ENCODE measurements at places on chromosomes 1 and 21.

DNA sequence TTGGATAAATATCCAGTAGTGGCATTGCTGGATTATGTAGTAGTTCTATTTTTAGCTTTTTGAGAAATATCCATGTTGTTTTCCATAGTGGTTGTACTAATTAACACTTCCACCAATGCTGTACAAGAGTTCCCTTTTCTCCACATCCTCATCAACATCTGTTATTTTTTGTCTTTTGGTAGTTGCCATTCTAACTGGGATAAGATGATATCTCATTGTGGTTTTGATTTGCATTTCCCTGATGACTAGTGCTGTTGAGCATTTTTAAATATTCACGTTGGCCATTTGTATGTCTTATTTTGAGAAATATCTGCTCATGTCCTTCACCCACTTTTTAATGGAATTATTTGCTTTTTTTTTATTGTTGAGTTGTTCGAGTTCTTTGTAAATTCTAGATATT is 183.9 kb downstream of the PTPRU start:
- DNase-seq: no peak
- no peaks in the 10 kb centered on the region for H3K36me3 ChIP-seq
- H3K27me3 ChIP-seq: peaks cover 20% of the 10 kb centered on the region

DNA sequence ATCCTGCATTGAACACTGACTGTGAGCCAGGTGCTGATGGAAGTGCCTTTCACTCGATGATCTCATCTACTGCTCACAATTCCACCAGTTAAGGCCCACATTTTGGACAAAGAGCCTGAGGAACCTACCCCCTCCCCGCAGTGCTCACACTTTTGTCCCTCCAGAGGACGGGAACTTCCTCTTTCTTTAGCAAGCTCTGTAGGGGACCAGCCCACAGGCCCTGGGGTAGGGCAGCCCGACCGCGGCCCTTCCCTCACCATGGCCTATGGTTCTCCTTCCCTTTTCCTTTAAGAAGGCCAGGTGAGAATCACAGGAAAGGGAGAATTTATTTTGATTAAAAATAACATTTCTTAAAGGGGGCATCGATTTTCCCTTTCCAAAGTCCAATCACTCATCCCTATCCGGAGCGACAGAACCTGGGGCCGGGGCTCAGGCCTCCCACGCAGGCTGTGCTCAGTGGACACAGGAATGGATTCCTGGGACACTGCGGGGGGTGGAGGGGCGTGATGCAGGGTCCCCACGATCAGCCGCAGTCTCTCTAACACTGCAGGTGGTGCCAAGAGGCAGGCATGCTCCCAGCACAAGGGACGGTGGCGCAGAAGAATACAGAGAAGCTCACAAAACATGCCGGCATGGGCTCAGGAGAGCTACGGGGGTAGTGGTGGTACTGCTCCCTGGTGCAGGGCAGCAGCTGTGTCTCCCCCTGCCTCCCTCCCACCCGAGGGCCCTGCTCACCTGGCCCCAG is 8.9 kb upstream of the KCNE1 start:
- no peak overlapping the region for H3K4me3 ChIP-seq
- H3K4me1 ChIP-seq: no peaks in the 10 kb centered on the region
- H3K27me3 ChIP-seq: no peaks in the 10 kb centered on the region
- no peak for DNase-seq
- H3K36me3 ChIP-seq: peaks cover 9% of the 10 kb centered on the region

- no peak overlapping the region for H3K4me3 ChIP-seq
- no peak overlapping the region for H3K27ac ChIP-seq
Measured at GRCh38 chr1:61583703-61584102, 141.2 kb downstream of the TM2D1 start.

- H3K27ac ChIP-seq: no peak overlapping the region
- peaks cover 3% of the 10 kb centered on the region for H3K4me1 ChIP-seq
- no peaks in the 10 kb centered on the region for H3K36me3 ChIP-seq
Measured at GRCh38 chr1:46530791-46531409, 20.5 kb downstream of the KNCN start.

- no peaks in the 10 kb centered on the region for H3K36me3 ChIP-seq
- DNase-seq: no peak
- H3K4me1 ChIP-seq: no peaks in the 10 kb centered on the region
- no peak overlapping the region for H3K4me3 ChIP-seq
- H3K27ac ChIP-seq: no peak overlapping the region
Measured at GRCh38 chr1:166307261-166308188, 140.7 kb upstream of the FAM78B start.

- H3K27ac ChIP-seq: no peak overlapping the region
- no peaks in the 10 kb centered on the region for H3K4me1 ChIP-seq
- no peaks in the 10 kb centered on the region for H3K27me3 ChIP-seq
- DNase-seq: no peak
- H3K36me3 ChIP-seq: no peaks in the 10 kb centered on the region
Measured at GRCh38 chr21:19908390-19908789, 1089.8 kb upstream of the NCAM2 start.

GRCh38 chr21:29975776-29976175 is 36.0 kb upstream of the GRIK1 start:
- H3K4me1 ChIP-seq: no peaks in the 10 kb centered on the region
- no peak for DNase-seq
- H3K27me3 ChIP-seq: no peaks in the 10 kb centered on the region
- H3K36me3 ChIP-seq: no peaks in the 10 kb centered on the region
- no peak overlapping the region for H3K27ac ChIP-seq

DNA sequence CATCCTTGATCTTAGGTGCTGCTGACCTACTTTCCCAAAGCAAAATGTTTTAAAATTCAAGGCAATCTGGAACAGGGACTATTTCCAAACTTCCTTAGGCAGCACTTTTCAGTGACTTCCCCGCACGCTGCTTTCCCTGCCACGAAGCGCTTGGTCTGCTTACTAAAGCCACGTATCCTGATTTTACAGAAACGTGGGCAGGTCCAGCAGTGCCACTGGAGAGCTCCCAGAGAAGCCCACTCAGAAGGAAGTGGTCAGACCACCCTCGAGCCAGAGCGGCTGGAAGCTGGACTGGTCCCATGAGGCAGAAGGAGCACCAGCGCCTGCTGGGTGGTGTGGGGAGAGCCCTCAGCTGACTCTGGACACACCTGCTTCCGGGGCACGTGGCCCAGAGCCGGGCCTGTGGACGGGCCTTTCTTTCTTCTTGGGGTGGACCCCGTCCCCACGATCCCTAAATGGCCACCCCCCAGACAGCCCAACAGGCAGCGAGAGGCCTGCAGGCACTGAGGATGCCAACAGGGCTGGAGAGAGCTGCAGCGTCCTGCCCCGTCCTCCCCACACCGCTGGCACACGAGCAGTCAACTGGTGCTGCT is 23.2 kb downstream of the PTTG1IP start:
- H3K4me3 ChIP-seq: no peak overlapping the region
- H3K27ac ChIP-seq: no peak overlapping the region
- H3K4me1 ChIP-seq: peaks cover 4% of the 10 kb centered on the region
- no peaks in the 10 kb centered on the region for H3K27me3 ChIP-seq
- no peak for DNase-seq

GRCh38 chr1:3799976-3800685 is 3.8 kb upstream of the LRRC47 start:
- no peak for DNase-seq
- H3K4me1 ChIP-seq: peaks cover 19% of the 10 kb centered on the region
- H3K4me3 ChIP-seq: no peak overlapping the region
- peaks cover 4% of the 10 kb centered on the region for H3K27me3 ChIP-seq
- peaks cover 5% of the 10 kb centered on the region for H3K36me3 ChIP-seq

- DNase-seq: no peak
- H3K4me1 ChIP-seq: peaks cover 1% of the 10 kb centered on the region
- peaks cover 11% of the 10 kb centered on the region for H3K27me3 ChIP-seq
- no peaks in the 10 kb centered on the region for H3K36me3 ChIP-seq
- H3K27ac ChIP-seq: no peak overlapping the region
- H3K4me3 ChIP-seq: no peak overlapping the region
Measured at GRCh38 chr1:57162607-57163261, 196.9 kb upstream of the C8B start.

DNA sequence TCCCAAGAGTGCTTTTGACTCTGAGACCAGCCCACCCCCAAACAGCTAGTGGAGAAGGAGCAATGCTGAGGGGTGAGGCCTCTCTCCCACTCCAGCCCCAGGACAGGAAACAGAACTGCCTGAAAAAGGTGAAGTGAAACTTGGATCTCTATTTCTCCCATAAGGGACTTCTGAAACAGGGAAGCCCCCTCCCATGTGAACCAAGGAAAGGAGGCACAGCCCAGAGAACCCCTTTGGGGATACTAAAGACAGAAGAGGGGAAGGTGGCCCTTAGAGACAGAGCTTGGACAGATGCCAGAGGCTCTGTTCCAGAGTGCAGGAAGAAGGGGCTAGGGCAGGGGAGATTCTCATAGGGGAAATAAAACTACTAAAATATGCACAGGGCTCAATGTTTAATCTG is 2.9 kb downstream of the TNFAIP8L2 start:
- H3K36me3 ChIP-seq: peaks cover 16% of the 10 kb centered on the region
- peak overlapping the region; percentile 13 for H3K27ac ChIP-seq
- H3K4me1 ChIP-seq: peaks cover 30% of the 10 kb centered on the region
- peak overlapping the region; percentile 44 for H3K4me3 ChIP-seq
- H3K27me3 ChIP-seq: no peaks in the 10 kb centered on the region

DNA sequence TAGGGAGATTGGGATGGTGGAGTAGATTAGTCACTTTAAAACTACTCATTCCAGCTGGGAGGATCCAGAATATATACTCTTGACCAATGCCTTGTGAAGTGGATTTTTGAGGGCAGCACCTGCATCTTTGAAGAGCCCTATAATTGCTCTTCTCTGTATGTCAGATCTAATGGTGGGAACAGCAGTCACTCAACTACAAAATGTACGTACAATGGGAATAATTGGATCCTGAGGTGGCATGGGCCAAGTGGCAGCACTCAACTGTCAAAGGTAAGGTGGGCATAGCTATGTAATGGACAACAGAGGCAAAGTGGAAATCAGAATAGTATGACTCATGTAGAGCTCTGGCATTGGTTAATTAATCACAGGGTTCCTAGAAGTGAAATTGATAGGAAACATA is 51.6 kb upstream of the KIAA0040 start:
- H3K4me1 ChIP-seq: peaks cover 17% of the 10 kb centered on the region
- DNase-seq: no peak
- H3K4me3 ChIP-seq: no peak overlapping the region
- no peak overlapping the region for H3K27ac ChIP-seq

GRCh38 chr1:177934927-177935326 is 34.9 kb downstream of the SEC16B start:
- H3K27me3 ChIP-seq: peaks cover 11% of the 10 kb centered on the region
- no peaks in the 10 kb centered on the region for H3K36me3 ChIP-seq
- H3K27ac ChIP-seq: no peak overlapping the region
- no peaks in the 10 kb centered on the region for H3K4me1 ChIP-seq
- DNase-seq: no peak
- no peak overlapping the region for H3K4me3 ChIP-seq

DNA sequence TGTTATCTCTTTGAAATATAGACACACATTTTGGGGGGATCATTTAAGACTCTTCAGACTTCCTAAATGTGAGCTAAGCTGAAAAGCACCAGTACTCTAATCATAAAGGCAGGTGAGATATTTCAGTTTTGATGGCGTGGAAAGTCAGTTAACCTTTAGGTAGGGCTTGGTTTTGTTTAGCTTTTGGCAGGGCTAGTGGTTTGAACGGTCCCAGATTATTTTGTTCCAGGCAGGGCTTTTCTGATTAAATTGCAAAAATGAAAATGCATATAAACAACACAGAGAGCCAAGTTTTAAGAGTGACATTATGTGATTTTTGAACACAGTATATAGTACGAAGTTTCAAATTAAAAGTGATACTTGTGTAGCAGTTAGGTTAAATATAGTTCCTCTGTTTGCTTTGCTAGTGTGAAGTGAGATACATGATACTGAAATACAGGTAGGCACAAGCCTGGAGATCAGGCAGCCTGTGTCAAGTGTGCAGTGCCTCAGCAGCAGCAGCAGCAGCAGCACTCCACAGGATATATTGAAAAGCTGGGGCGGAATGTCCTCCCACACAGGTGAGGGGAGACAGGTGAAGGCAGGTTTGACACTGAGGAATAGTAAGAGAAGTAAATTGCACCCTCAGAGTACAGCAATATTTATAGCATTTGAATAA is 47.4 kb downstream of the CAMTA1 start:
- H3K4me3 ChIP-seq: no peak overlapping the region
- H3K36me3 ChIP-seq: peaks cover 21% of the 10 kb centered on the region
- peaks cover 4% of the 10 kb centered on the region for H3K4me1 ChIP-seq
